ENCODE measurements at places on chromosomes 12 and 14. TPM values are rescaled to one million over a fixed set of nuclear protein-coding genes. Genes with fewer than 3 reads are reported as not detected.
A peak's percentile ranks its signal among the peaks of the same experiment; 100 is the strongest.

The CPNE6 gene
- total RNA-seq = not detected

The FKBP3 gene
- total RNA-seq = 19.6 TPM

The FITM1 gene
- total RNA-seq = 1.3 TPM

DNA sequence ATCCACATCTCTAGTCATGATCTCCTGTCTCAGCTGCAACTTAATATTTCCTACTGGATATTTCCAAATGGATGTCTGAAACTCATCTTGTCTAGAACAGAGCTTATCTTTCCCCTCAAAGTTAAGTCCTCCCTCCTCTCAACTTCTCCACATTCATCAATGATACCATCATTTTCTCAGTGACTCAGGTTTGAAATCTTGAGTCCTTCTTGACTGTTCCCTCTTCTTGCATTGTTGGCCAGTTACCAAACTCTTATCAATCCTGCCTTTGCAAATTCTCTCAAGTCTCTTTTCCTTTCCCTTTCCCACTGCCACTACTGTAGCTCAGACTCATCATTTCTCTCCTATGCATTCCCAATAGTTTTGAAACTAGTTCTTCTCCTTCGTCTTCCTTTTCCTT is 14.3 kb upstream of the CHURC1 start:
- H3K4me3 ChIP-seq = no peak overlapping the region
- no peaks in the 10 kb centered on the region for H3K27me3 ChIP-seq
- DNase-seq = no peak
- no peaks in the 10 kb centered on the region for H3K4me1 ChIP-seq
- H3K27ac ChIP-seq = no peak overlapping the region
- no peaks in the 10 kb centered on the region for H3K36me3 ChIP-seq

DNA sequence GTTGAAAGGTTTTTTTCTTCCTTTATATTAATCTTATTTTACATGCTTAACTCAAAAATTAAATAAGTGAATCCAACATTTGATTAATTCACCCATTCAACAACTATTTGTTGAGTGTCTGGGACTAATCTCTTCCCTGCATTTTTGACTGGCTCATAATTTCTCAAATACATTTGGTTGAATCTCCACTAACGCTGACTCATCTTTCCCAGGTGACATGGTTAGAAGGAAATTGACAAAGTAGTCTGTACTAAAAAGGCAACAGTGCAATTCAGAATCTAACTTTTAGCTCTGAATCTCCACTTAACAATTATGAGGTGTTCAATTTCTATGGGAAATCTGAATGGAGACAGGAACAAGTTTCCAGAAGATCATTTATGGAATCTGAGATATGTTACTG is 88.9 kb downstream of the LIN7A start:
- no peak for DNase-seq
- no peaks in the 10 kb centered on the region for H3K4me1 ChIP-seq
- no peaks in the 10 kb centered on the region for H3K36me3 ChIP-seq
- no peak overlapping the region for H3K27ac ChIP-seq
- H3K27me3 ChIP-seq = no peaks in the 10 kb centered on the region
- no peak overlapping the region for H3K4me3 ChIP-seq

DNA sequence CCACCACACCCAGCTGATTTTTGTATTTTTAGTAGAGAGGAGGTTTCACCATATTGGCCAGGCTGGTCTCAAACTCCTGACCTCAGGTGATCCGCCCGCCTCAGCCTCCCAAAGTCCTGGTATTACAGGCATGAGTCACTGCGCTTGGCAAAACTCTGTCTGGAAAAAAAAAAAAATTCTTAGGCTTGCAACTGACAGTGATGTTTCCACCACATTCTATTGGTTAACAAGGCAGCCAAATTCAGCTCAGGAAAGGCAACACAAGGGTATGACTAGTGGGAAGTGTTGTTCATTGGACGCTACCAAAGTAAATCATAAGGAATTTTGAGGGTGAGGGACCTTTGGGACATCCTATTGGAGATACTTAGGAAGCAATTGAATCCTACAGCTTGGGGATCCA is 2.9 kb upstream of the SBNO1 start:
- H3K4me1 ChIP-seq = peaks cover 13% of the 10 kb centered on the region
- H3K4me3 ChIP-seq = no peak overlapping the region
- H3K36me3 ChIP-seq = no peaks in the 10 kb centered on the region
- DNase-seq = no peak

DNA sequence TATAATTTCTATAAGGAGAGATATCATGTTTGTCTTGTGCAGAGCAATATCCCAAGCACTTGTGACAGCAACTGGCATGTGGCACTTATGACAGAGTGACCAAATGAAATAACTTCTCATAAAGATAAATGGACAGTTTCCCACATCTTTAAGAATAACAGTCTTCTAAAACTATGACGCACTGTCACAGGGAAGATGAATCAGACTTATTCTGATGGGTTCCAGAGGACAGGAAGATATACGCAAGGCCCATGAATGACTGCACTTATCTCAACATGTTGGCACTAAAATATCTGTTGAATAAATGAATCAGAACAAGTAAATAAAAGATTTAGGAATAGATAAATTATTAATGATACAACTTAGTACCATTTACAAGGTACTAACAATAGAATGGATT is 465.8 kb upstream of the SYT1 start:
- H3K4me1 ChIP-seq = no peaks in the 10 kb centered on the region
- no peak overlapping the region for H3K4me3 ChIP-seq
- no peaks in the 10 kb centered on the region for H3K27me3 ChIP-seq
- no peak overlapping the region for H3K27ac ChIP-seq
- H3K36me3 ChIP-seq = no peaks in the 10 kb centered on the region

DNA sequence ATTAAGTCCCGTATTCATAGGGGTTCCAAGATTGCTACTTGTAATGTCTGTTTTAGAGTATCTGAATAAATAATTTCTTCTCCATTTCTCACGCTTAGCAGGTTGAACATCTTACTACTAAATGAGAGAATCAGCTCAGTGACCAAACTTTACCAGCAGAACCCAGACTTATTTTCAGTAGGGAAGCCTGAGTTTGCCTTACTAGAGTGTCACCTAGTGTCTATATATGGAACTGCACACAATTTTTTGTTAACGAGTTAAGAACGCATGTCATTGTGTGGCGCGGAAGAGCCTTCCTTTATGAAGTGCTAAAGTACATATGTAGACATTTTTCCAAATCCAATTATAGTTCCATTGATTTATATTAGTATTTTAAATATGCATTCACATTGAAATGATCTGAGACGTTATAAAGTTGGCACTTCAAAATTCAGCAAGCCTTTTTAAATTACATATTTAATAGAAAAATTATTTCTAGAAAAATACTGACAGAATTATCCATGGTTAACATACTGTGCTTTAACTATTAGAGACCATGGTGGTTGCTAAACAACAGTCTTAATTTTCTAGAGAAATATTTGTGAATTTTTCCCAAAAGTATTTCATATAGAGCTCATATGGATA is 88.3 kb downstream of the RPS29 start:
- no peaks in the 10 kb centered on the region for H3K36me3 ChIP-seq
- H3K27ac ChIP-seq = no peak overlapping the region
- H3K4me3 ChIP-seq = no peak overlapping the region

GRCh38 chr12:49661191-49661590 is 37.8 kb downstream of the PRPF40B start:
- no peak overlapping the region for H3K27ac ChIP-seq
- no peak overlapping the region for H3K4me3 ChIP-seq
- peaks cover 44% of the 10 kb centered on the region for H3K4me1 ChIP-seq
- H3K36me3 ChIP-seq = peaks cover 11% of the 10 kb centered on the region
- H3K27me3 ChIP-seq = no peaks in the 10 kb centered on the region

GRCh38 chr12:49507139-49507538 is 31.7 kb upstream of the KCNH3 start:
- no peak overlapping the region for H3K4me3 ChIP-seq
- no peaks in the 10 kb centered on the region for H3K27me3 ChIP-seq
- DNase-seq = no peak
- no peaks in the 10 kb centered on the region for H3K36me3 ChIP-seq
- no peak overlapping the region for H3K27ac ChIP-seq

GRCh38 chr14:53023325-53023724 is 72.5 kb upstream of the FERMT2 start:
- no peak overlapping the region for H3K4me3 ChIP-seq
- no peaks in the 10 kb centered on the region for H3K4me1 ChIP-seq
- no peaks in the 10 kb centered on the region for H3K36me3 ChIP-seq
- H3K27me3 ChIP-seq = no peaks in the 10 kb centered on the region
- H3K27ac ChIP-seq = no peak overlapping the region

DNA sequence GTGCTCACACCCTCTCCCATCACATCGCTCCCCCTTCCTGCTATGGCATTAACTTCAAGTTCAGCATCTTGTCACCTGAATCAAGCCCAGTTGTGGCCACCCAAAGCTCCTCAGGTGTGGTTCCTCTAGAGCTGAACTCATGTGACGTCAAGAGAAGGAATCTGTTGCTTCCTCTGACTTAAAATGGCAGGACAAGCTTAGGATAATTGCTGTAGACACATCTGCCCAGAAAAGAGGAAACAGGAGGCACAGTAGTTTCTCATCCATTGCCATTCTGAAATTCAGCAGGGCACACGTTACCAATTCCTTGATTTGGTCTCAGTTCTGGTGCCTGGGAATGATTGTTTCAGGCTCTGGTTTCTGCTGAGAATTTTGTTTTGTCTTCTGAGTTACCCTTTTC is 52.1 kb downstream of the RCOR1 start:
- no peaks in the 10 kb centered on the region for H3K36me3 ChIP-seq
- no peak overlapping the region for H3K4me3 ChIP-seq
- no peak for DNase-seq
- H3K27me3 ChIP-seq = no peaks in the 10 kb centered on the region
- H3K27ac ChIP-seq = no peak overlapping the region

- H3K36me3 ChIP-seq = no peaks in the 10 kb centered on the region
- H3K27ac ChIP-seq = peak overlapping the region; percentile 32
- DNase-seq = no peak
- H3K4me1 ChIP-seq = peaks cover 77% of the 10 kb centered on the region
- no peak overlapping the region for H3K4me3 ChIP-seq
Measured at GRCh38 chr14:93039649-93040315, 75.9 kb downstream of the ITPK1 start.
